ENCODE measurements at places on chromosomes 7 and 10.

DNA sequence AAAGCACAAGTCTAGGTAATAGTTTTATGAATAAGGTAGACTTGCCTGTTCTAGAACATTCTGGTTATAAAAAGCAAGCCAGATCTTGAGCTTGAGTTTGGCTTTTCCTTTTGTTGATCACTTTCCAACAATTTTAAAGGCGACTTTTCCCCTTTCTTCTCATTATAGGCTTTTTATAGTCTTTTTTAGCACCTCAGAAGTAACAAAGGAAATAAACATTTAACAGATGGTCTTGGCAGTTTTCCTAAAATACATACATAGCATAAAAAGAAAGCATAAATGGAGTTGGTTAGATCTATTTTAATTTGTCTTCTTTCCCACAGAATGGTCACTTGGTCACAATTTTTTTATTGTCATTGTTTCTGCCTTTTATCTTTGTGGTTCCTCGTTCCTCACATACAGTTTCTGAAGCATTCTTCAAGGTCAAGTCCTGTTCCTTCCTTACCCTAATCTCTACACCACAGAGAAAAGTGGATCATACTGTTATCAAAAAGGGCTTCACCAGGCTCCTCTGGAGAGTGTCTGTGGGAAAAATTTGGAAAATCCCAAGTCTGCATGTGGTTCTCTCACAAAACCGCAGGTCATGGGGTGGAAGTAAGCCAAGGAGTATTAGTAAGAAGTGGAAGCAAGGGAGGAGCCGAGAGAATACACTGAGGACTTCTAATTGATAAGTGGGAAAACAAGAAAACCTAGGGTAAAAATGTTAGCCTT is 31.3 kb downstream of the THNSL1 start:
- DNase-seq: no peak

- no peak for DNase-seq
Observed at GRCh38 chr10:75746356-75746755, 314.9 kb downstream of the LRMDA start.

DNA sequence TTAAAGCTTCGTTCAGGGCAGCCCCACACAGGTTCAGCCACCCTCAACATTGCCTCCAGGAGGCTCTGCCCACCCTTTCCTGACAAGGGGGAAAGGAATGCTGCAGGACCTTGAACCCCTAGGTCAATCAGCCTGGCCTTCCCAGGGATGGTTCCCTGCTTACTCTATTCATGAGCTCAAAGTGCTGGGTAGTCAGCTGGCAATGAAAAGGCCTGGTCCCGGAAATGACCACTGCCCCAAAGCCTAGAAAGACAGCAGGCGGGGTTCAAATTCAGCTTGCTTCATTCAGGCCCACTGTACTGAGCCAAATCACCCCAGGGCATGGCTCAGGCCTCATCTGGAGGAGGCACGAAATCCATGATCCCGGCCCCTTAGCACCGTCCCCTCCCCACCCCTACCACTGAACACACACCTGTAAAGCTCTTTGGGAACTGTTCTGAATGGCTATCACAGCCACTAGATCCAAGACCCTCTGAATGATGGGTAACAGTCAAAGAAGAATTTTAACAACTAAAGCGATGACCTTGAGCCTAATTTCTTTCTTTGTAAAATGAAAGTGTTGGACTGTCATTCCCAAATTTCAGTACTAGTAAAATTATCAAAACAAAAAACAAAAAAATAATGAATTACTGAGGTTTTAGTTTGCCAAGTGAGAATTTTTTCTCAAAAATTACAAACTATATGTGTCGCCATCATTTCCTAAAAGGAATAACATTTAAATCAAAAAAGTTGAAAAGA is 1.0 kb downstream of the URGCP start:
- no peak for DNase-seq

DNA sequence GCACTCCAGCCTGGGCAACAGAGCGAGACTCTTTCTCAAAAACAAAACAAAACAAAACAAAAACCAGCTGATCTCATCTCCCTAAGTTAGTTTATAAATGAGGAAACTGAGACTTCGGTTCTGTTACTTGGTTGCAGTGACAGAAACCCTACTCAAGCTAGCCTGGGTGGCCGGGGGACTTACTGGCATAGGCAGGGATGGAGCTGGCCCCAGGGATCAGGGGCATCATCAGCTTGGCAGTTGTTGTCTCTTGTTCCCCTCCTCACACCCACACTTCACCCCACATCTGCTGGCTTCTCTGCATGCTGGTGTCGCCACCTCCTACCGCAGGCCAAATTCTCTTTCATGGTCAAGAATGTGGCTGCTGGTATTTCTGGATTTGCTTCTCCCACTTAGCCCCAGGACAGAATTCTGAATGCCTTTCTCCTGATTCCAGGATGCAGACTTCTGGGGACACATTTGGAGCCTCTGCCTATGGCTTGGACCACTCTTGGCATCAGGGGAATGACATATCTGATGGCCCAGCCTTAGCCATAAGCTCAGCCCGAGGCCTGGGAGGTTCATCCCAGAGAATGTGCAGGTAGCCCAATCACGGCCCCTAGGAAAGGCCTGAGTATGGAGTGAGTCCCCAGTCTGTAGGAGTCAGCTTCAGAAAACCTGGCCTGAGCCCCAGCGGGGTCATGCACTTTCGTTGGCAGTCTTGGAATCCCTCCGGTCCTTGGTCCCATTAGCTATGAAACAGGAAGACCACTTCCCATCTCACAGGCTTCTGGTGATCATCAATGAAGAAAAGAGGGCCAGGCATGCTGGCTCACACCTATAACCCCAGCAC is 41.6 kb upstream of the CTBP2 start:
- no peak for DNase-seq

DNA sequence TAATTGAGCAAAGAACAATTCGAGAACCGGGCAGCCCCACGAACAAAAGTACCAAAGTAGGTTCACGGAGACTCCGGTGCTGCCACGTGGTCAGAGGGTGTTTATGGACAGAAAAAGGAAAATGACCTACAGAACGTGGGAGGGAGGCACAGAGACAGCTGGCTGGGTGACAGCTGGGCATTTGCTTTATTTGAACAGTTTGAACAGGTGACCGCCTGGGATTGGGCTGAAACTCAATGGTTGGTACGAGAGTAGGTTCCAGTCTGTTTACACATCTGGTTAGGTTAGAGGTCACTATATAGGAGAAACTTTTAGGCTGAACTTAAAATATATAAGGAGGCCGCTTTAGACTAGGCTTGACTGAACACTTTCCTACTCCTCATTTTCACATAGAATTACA is 50.6 kb upstream of the CELF2 start:
- DNase-seq: no peak

DNA sequence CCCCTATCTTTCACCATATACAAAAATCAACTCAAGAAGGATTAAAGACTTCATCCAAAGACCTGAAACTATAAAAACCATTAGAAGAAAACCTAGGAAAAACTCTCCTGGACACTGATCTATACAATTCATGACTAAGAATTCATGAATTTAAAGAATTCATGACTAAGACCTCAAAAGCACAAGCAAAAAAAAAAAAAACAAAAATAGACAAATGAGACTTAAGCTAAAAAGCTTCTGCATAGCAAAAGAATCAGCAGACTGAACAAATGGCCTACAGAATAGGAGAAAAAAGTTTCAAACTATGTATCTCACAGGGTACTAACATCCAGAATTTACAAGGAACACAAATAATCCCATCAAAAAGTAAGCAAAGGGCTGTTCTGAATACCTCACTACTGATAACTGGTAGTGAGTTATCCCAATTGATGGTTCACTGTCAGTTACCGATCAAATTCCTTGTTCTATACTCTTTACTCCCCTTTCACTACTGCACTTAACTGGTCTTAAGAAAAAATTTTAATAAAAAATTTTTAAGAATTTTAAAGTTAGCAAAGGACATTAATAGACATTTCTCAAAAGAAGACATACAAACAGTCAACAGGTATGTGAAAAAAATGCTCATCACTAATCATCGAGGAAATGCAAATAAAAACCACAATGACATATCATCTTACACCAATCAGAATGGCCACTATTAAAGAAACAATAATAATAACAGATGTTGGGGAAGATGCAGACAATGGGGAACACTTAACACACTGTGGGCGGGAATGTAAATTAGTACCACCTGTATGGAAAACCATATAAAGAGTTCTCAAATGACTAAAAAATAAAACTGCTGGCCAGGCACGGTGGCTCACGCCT is 33.2 kb downstream of the KMT2C start:
- DNase-seq: no peak

GRCh38 chr7:8991159-8991558 is 557.8 kb downstream of the NXPH1 start:
- no peak for DNase-seq

GRCh38 chr10:5595591-5595990 is 70.8 kb downstream of the ASB13 start:
- no peak for DNase-seq

- DNase-seq: no peak
Observed at GRCh38 chr7:30970074-30970473, 6.3 kb downstream of the GHRHR start.

DNA sequence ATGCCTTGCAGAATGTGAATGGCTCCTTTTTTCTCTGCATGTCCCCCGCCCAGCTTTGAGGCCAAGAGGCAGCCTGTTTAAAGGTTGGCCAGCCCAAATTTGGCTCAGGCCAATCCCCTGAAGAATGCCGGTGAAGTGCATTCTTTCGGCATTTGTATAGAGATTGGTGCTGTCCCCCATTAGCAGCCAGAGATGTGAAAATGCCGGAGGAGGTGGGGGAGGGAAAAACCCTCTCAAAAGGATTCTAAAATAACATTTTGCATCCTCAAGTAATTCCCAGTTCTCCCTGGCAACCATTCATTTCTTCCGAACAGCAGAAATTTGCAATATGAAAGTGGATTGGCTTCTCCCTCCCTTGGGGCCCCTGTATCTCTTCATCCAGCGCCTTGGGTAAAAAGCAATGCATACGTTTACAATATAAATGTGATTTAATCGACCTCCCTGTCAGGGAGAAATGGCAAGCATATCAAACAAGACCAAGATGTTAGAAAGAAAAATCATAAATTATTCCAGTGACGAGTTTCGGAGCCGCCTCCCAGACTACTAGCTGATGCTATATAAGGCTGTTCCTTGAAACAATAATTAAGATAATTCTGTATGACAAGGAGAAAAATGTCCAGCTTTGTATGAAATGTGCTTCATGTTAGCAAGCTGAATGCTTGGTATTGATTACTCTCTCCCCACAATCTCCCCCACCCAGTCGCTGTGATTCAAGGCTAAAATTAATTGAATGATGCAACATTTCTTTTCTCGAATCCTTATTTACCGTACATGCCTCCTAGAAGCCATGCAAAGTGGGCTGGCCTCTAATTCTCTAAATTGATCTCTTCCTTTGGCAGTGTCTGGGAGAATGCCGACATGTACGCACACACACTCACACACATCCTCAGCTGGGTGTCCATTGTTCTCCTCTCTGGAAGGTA is 323.7 kb downstream of the RPS24 start:
- DNase-seq: no peak

- no peak for DNase-seq
Observed at GRCh38 chr7:117269886-117270285, 53.0 kb downstream of the WNT2 start.

DNA sequence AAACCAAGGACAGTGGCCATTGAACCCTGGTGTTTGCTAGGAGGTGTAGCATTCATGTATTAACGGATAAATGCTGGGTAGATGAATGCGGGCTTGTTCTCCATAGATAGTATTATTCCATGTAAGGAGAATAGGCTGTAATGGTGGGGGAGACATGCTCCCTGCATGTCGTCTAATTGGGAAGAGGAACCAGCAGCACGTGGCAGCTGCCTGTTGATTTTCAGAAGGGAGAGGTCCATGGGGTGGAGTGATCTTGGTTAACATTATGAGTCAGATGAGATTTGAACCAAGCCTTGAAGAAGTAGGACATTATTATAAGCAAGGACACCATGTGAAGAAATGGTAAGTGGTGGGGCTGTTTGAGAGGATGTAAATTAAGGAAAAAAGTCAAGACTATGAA is 112.5 kb downstream of the WNT2 start:
- no peak for DNase-seq

GRCh38 chr10:86372784-86373239 is 6.2 kb upstream of the GRID1 start:
- no peak for DNase-seq

DNA sequence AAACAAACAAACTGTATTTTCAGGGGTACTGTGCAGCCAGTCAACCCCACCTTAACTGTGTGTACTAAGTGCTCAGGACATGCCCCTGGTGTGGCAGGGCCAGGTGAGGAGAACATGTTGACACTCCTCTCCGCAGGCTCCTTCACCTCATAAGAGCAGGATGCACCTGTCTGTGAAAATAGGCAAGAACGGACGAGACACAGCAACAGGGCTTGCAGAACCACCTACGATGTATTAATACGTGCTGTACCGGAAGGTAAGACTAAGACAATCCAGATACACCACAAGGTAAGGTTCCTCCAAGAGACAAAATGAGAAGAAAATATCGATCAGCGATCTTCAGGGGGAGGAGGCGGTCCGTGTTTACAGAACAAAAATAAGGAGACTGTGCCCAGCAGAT is 65.8 kb upstream of the CAMK2B start:
- DNase-seq: no peak

GRCh38 chr10:117365612-117366011 is 9.6 kb downstream of the PDZD8 start:
- DNase-seq: no peak

DNA sequence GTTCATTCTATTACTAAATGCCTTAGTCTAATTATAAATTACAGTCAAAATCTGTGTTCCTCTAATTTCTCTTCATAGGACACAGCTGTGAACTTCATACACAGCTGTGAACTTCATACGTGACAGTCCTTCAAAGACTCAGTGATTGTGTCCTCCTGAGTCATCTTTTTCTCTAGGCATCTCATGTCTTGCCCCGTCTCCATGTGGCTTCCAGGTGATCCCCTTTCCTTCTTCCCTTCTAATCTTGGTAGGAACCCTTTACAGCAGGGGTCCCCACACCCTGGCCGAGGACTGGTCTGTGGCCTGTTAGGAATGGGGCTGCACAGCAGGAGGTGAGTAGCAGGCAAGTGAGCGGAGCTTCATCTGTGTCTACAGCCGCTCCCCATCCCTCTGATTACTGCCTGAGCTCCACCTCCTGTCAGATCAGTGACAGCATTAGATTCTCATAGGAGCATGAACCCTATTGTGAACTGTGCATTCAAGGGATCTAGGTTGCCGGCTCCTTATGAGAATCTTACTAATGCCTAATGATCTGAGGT is 14.0 kb upstream of the EIF5AL1 start:
- DNase-seq: no peak

DNA sequence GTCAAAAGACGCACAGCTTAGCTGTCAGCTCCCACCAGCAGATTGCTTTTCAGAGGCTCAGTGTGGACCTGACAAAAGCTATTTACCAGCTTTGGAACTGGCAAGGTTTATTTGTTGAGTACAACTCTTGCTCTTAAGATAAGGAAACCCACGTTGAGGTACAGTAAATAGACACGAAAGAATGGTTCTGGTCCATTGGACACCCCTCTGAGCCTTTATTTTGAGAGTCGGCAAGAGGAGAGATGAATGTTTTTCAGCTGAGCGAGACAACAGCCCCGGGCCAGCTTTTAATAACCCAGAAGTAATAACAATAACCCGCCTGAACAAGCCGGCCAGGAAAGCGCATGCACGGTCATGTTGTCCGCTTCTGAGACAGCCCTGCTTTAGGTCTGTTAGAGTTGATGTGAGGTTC is 49.0 kb downstream of the WNT2 start:
- DNase-seq: no peak
